ENCODE measurements at places on chromosomes 12 and 14. TPM values are rescaled to one million over a fixed set of nuclear protein-coding genes. Genes with fewer than 3 reads are reported as not detected.
A peak's percentile ranks its signal among the peaks of the same experiment; 100 is the strongest.

- no peak for DNase-seq
These were observed 751 bp downstream of the GDF11 start for GRCh38 chr12:55743406-55744339.

DNA sequence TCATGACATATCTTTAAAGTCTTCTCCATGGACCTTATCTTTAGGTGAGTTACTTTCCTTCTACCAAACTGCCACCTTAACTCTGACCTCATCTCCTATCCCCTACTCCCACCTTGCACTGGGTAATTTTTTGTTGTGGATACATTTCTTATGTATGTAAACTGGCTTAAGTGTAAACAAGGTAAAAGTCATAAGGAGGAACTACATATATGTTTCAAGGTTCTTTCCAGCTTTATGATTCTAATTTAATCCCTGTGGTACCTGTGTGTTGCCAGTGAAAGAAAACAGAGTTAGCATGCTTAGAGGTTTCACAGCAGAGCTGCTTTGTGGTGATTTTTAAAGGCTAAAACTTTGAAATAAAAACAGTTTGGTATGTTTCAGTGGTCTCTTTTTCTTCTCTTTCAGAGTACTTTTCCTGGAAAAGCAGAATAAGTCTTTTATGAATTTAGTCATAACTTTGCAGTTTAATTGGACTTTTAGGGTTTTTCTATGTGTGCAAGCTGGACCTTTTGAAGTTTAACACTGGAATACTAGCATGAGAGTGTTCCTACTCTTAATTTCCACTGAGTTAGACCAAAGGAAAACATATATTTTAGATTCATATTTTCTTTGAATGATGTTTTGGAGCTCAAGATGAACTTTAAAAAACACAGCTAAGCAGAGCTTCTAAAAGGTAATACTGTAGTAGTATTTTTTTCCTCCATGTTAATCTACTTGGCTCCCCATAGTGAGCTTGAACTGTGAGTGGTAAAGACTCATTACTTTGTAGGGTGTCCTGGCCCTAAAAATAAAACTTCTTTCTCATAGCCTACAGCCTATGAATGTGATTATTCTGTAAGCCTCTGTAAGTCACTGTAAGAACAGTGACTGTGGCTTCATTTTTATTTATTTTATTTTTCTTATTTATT is 105.4 kb downstream of the FUT8 start:
- DNase-seq = no peak

- no peak for DNase-seq
These were observed 81.8 kb downstream of the IRF2BPL start for GRCh38 chr14:76946753-76947077.

- DNase-seq = peak; percentile 66
These were observed 325.8 kb upstream of the DIO3 start for GRCh38 chr14:101235335-101236103.

GRCh38 chr14:98957211-98958047 is 314.6 kb downstream of the BCL11B start:
- peak; percentile 63 for DNase-seq

DNA sequence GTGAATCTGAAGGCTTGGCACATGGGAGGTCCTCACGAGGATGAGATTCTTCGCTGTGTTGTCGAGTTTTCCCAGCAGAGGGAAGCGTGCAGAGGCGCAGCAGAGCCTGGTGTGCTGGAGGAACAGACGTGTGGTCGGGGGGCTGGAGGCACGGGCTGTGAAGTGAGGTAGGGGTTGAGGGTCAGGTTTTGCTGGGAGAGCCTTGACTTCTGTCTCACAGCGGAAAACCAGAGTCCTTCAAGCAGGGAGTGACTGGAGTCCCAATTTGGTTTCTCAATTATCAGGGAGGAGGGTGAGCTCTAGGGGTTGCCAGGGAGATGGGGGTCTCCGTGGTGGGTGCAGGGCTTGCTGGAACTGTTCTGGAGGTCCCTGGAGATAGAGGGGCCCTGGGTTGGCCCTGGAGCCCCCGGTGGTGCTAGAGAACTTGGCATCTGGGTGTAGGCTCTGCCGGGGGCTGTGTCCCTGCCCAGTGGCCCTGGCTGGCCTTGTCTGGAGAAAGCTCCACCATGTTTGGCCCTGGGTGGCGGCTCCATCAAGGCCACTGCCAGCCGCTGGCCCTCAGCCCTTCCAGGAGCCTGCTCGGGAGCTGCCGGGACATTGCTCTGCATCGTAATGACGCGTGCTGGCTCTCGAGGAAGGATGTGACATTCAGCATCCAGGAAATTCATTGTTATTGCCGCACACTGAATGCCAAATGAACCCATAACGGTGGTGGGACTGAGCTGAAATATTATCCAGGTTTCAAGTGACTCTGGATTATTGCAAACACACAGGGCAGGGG is 215.7 kb downstream of the KIF26A start:
- no peak for DNase-seq

DNA sequence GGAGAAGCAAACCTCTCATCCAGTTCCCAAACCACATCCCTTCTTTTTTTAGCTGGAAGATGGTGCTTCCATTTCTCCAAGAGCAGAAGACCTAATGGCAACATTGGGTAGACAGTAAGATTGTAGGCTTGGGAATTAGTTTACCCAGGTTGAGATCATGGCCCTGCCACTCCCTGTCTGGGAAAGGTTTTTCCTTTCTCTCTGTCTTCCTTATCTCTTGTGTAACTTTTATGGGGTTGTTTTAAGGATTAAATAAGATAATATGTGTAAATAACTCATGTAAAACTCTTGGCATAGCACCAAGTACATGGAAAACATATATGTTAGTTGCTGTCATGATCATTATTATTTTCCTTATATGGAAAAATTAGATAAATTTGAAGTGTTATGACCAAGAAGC is 23.2 kb upstream of the PSMA6 start:
- DNase-seq = peak; percentile 28

GRCh38 chr12:51773145-51773869 is 75.2 kb downstream of the FIGNL2 start:
- DNase-seq = no peak

DNA sequence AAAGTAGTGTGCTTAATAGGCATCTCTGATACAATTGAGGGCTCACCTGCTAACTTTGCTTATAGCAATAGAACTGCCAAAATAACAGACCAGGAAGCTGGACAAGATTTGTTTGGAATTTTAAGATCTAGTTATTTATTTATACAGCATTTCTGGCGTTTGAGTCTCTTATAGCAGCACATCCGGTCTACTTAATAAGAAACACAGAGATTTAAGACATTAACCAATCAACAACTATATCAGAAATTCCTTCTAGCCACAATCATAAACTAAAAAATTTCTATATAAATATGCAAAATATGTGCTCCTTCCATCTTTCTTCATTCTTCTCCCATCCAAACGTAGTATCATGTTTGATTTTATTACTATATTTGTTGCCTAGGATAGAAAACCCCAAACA is 2.6 kb downstream of the RTN1 start:
- DNase-seq = no peak

- DNase-seq = no peak
These were observed 103.6 kb upstream of the CCDC91 start for GRCh38 chr12:28086521-28087155.

- DNase-seq = no peak
These were observed 25.9 kb downstream of the CGRRF1 start for GRCh38 chr14:54535646-54536045.

- DNase-seq = no peak
These were observed 11.9 kb downstream of the ANKRD13A start for GRCh38 chr12:110010853-110011723.

- no peak for DNase-seq
These were observed 59.5 kb downstream of the DHRS2 start for GRCh38 chr14:23695664-23695999.

DNA sequence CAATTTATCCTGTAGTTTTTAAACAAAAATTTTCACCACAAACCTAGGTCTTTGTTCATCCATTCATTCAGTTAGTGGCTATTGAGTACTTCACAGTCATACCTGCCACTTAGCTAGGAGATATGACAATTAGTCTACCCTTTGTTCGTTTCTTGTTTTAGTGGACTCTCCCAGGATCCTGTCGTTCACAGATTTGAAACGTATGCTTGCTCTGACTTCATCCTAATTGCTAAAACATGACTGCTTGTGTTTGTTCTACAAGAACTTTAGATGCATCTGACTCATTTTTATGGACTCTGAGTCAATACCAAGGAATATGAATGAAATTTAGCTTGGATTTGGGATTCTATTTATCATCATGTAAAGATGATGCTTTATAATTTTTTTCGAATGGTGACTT is 69.5 kb downstream of the TBC1D30 start:
- DNase-seq = no peak

DNA sequence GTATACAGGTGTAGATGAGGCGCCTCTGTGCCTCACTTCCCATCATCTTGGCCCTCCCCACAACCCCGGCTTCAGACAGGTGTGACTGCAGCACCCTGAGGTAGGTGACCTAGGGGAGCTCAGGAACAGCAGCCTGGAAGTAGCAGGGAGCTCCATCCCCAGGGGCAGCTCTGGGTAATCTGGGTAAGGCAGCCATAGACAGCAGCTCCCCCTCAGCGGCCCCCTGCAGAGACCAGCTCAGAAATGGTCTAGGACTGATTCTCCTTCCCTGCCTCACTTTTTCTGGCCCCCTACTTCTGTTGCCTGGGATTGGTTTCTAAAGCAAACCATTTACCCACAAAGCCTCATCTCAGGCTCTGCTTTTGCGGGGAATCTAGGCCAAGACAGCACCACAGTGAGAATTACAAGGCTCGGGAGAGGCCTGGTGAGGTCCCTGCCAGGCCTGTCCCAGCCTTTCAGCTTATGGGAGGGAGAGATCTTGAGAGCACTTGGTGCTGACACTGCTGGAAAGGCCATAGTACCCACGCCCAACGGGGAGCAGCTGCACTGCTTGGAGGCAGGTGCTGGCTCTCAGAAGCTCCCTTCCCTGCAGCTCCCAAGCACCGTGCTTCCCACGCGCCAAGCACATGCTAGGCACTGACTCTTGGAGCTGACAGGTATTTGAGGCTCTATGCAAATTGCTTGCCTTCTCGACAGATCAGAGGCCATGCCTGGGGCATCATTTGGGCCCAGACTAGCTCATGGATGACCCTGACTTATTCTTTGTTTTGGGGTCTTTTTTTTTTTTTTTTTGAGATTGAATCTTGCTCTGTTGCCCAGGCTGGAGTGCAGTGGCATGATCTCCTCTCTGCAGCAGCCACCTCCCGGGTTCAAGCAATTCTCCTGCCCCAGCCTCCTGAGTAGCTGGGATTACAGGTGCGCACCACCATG is 45.1 kb upstream of the TRAF3 start:
- no peak for DNase-seq

- DNase-seq = no peak
These were observed 210.1 kb upstream of the EEA1 start for GRCh38 chr12:93139028-93139665.

DNA sequence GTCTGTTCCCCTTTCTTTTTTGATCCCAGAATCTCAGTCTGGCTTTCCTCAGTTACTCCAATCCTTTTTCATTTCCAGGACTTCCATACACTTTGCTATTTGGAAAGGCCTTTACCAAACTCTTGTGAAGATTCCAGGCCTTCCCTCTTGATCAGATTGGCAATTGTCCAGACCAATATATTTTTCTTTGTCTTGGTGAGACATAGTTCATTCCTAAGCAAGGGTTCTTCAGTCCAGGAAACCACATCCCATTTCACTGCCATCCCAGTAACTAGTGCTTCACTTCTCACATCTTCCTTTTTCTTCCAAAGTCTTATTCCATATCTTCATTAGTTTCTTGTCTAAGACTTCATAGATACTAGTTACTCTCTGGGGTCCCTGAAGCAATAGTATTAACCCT is 2.1 kb upstream of the PTPRQ start:
- DNase-seq = no peak

DNA sequence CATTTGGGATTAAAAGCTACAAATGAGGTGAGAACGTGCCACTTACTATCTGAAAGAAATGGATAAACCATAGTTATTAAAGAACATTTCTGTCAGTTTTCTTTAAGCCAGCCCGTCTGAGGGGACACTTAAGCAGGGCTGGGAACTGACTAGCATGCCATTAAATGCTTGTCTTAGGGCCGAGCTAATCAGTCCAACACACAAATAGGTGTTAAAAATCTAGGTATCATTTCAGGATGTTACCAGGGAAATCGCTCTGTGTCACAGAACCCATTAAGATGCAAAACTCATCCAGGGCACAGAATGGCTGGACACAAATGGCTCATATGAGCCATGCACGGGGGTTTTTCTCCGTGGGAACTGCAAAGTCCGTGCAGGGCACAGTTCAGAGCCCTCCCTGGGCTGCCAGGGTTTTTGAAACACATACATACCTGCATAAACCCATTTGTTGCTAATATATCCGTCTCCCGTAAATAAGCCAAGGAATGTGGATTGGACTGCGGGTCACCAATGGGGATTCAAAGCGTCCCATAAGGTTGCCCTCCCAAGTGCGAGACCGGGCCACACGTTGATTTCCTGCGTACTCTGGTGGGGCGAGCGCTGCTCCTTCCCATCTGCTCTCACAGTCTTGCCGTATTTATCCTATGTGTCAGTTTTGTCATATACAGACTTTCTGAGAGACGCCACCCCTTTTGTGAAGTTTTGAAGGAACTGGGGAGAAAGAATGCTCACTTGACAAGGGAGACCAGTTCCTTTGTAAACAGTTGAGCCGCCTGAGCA is 5.4 kb upstream of the GSC start:
- DNase-seq = no peak

GRCh38 chr12:104864668-104865067 is 93.4 kb downstream of the SLC41A2 start:
- no peak for DNase-seq

- no peak for DNase-seq
These were observed 46.2 kb upstream of the GSC start for GRCh38 chr14:94816113-94816512.

GRCh38 chr12:119090865-119091264 is 87.9 kb upstream of the HSPB8 start:
- no peak for DNase-seq

GRCh38 chr12:26979733-26980132 is 34.5 kb downstream of the TM7SF3 start:
- DNase-seq = no peak

The VRTN gene
- total RNA-seq = not detected

The CCDC85C gene
- 73.4 TPM for total RNA-seq

The PTGER2 gene
- 6.6 TPM for total RNA-seq

The SMOC1 gene
- 0.67 TPM for total RNA-seq

The RHEBL1 gene
- total RNA-seq = 0.32 TPM

The PARPBP gene
- 9.0 TPM for total RNA-seq

The SERPINA12 gene
- not detected for total RNA-seq

The PELI2 gene
- total RNA-seq = 13.9 TPM

Data from colonic mucosa (tissue), 4 donors.